ENCODE measurements at places on chromosomes 1 and 21. TPM values are rescaled to one million over a fixed set of nuclear protein-coding genes. Genes with fewer than 3 reads are reported as not detected.

Gene CFHR1
- not detected for total RNA-seq

- no peak overlapping the region for H3K4me3 ChIP-seq
- no peaks in the 10 kb centered on the region for H3K27me3 ChIP-seq
- H3K27ac ChIP-seq, result no peak overlapping the region
- DNase-seq, result no peak
- peaks cover 3% of the 10 kb centered on the region for H3K4me1 ChIP-seq
- H3K36me3 ChIP-seq, result no peaks in the 10 kb centered on the region
Measured at GRCh38 chr1:222798116-222798515, 16.7 kb upstream of the DISP1 start.

DNA sequence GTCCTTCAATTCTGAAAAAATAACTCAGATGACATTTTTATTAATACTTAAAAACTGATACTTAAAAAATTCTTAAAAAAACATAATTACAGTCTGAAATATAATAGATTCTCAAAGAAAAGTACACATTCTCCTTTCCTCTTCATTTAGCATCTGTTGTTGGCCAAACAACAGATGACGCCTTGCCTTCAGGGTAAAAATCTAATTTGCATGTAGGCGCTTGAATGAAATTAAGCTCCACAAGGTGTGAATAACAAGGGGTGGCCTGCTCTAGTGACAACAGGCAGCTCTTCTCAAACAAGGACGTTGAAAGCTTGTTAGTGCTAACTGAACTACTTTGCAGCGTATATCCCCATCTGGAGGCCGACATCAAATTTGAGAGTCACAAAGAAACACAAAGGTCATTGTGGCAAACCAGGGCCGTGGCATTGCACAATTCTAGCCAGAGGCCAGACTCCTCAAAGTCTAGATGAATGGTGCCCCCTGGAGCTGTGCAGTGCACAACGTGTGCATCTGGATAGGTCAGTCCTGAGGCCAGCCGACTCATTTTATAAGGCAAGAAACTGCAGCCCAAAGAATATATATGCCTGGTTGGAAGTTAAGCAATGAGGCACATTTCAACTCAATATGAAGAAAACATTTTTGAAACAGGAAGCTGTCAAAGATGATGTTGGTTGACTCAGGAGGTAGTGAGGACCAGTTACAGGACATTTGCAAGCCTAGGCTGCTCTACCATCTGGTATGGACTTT, 459.2 kb upstream of the RUNX1 start:
- H3K36me3 ChIP-seq, result no peaks in the 10 kb centered on the region
- DNase-seq, result no peak
- peaks cover 17% of the 10 kb centered on the region for H3K4me1 ChIP-seq
- H3K27me3 ChIP-seq, result no peaks in the 10 kb centered on the region
- no peak overlapping the region for H3K27ac ChIP-seq
- no peak overlapping the region for H3K4me3 ChIP-seq

DNA sequence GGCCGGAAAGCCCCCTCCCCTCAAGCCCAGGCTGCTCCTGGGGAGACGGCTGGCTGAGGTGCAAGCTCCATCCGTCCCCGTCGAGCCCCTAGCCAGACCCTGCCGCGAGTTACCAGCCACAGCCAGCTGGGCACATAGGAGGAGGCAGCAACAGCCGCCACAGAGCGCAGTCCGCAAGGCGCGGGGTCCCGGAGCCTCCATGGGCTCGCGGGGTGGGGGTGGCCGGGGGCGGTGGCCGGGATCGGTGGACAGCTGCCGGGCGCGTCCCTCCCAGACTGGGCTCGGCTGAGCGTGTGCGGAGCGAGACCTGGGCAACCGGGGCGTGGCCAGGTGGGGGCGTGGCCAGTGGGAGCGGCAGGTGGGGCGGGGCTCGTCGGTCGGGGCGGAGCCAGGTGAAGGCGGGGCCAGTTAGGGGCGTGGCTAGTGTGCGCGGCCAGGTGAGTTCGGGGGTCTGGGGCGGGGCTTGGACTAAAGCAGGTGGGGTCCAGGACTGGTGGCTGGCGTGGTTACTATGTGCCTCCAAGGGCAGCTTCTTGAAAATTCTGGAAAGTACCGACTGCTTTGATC, at the start of gene CD164L2:
CD164L2 (minus strand) TSS at position 295 of the 567 bp plus-strand sequence; CDS start at position 201, 94 bp downstream.
- DNase-seq, result peak; percentile 76
- no peaks in the 10 kb centered on the region for H3K27me3 ChIP-seq
- peaks cover 53% of the 10 kb centered on the region for H3K4me1 ChIP-seq
- H3K27ac ChIP-seq, result no peak within 1 kb of the TSS
- H3K36me3 ChIP-seq, result no peaks in the 10 kb centered on the region

Data from suprapubic skin (tissue), 4 donors.